ENCODE measurements at places on chromosomes 12 and 14.

- DNase-seq = no peak
These were observed 12.7 kb downstream of the BMAL2 start for GRCh38 chr12:27345376-27345775.

DNA sequence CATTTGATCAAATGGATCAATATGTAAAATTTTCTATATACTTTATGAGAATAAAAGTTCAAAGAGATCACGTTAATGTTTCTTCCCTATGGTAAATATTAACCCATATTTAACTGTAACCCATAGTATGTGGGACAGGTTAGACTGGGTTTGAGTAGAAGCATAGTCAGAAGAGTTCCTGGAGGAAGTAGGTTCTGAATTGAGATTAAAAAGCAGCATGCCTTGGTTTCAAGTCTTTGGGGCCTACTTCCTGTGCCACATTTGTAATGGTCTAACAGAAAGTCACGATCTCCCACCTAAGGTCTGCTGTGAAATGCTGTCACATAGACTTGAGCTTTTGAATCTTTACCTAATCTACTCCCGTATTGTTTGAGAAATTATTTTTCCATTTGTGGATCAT lies 63.8 kb downstream of the FIGNL2 start:
- no peak for DNase-seq

GRCh38 chr14:45799511-45799910 lies 546.5 kb upstream of the MIS18BP1 start:
- DNase-seq = no peak

DNA sequence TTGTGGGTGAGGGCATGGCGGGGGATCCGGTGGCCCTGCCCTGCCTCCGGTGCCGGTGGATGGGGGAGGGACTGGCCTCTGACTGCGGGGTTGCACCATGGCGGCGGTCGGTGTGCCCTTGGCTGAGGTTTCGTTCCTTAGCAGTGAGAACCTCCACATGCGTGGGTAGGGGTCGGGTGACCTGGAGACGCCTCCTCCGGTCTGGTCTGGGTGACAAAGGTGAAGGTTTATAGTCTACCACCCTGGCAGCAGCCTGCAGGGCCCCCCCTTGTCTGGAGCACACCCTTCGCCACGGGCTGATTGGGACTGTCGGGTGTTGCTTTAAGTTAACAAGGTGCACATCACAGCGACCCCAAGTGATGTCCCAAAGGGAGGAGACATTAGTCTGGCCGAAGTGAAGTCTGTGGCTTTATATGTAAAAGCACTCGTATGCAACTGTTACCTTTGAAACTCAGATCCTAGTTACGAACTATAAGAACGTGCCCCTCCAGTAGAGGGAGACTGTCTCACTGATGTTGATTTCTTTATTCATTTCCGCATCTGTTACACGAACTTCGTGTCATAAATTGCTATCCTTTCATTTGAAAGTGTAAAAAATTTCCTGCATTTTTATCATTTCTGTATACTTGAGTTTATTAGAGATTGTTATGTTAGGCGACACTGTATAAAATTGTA lies 74.4 kb downstream of the WDR20 start:
- no peak for DNase-seq

- no peak for DNase-seq
These were observed 20.2 kb upstream of the PPP1R13B start for GRCh38 chr14:103867523-103867953.

DNA sequence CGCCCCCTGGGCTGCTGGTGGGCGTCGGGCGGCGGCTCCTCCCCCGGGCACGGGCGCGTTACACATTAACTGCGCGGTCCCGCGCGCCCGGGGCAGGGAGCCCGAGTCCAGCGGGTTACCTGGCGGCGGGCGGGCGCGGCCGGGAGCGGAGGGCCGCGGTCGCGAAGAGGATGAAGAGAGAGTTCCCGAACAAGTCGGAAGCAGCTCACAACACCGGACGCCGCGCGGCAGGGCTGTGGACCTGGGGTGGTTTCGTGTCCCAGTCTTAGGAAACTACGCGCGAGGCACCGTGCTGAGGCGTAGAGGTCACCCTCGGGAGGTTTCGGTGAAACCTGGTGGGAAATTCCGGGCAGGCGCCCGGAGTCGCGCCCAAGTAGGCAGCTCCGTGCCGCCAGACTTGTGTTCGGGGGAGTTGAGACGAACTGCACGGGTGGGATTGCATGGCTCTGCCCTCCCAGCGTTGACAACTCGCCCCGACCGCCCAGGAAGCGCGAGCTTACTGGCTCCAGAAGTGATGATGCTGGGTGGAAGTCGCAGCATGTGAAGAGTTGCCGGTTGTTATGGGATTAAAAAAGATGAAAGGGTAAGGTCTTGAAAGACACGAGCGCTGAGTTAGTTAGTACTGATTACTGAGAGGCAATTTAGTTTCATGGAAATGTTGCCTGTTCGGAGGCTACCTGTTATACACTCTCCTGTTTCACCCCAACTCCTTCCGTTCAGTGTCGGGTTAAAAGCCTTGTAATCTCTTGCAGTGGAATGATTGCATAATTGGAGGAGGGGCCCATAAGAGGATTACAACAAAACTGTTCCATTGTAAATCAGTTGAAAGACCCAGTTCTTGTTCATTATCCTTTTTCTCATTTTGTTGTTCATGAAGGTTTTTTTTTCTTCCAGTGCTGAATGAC lies 879 bp downstream of the RAB3IP start:
- peak; percentile 38 for DNase-seq

DNA sequence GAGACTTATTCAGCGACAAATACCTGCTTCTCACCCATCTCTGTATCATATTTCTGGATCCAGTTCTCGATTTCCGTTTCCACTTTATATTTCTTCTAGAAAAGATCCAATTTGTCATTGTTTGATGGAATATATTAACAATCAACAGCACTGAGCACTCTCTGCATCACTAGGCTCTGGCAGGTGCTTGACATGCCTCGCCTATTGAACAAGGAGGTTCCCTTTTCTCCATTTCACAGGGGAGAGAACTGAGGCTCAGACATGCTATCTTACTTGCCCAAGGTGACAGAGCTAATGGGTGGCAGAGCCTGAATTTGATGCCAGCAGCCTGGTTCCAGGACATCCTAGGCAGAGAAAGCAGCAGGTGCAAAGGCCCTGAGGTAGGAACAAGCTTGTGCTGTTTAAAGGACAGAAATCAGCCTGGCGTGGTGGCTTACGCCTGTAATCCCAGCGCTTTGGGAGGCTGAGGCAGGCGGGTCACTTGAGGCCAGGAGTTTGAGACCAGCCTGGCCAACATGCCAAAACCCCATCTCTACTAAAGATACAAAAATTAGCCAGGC lies 12.1 kb downstream of the RITA1 start:
- DNase-seq = no peak

GRCh38 chr12:47396902-47397663 lies 308.7 kb downstream of the RPAP3 start:
- DNase-seq = no peak

- DNase-seq = peak; percentile 91
These were observed 12.9 kb downstream of the SPRYD3 start for GRCh38 chr12:53065975-53066931.

DNA sequence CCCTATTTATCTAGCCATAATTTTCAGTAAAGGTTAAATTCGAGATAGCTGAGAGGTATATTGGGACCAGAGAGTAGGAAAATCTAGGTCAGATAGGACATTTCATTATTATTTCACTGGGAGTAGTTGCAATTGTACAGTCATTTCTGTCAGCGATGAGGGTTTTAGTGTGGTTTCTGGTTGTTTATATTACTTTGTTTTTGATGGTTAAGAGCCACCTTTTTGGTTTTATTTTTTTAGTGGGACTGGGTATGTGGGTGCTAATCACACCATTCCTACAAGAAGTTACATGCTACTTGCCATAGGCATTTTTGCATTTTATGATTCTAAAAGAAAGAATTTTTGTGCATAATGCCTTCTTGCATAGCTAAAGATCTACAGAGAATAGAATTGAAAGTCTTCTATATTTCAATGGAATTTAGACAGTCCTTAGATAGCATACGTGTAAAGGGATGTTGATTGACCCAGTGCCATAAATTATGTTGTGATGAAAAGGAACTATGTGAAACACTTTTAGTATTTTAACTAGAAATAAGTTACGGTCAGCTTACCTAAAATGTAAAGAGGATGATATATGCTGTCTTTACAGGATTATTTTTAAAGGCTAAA lies 85.2 kb downstream of the KTN1 start:
- no peak for DNase-seq

- DNase-seq = no peak
These were observed 165.6 kb downstream of the ZFP36L1 start for GRCh38 chr14:68627050-68627867.

DNA sequence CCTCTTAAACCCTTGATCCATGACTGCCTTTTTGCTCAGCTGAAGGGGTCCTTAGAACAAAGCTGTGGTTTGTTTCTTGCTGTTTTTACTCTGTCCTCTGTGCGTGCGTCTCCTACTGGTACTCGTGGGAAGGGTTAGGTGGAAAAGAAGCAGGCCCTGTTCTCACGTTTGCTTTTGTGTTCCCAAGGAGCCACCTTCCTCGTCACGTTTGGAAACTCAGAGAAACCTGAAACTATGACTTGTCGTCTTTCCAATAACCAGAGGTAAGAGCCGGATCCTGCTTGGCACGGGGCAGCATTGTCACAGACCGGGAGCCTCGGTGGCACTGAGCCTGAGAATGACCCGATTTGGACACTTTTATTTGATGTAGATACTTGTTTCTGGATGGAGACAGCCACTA lies 13.1 kb downstream of the ZFYVE21 start:
- DNase-seq = no peak

DNA sequence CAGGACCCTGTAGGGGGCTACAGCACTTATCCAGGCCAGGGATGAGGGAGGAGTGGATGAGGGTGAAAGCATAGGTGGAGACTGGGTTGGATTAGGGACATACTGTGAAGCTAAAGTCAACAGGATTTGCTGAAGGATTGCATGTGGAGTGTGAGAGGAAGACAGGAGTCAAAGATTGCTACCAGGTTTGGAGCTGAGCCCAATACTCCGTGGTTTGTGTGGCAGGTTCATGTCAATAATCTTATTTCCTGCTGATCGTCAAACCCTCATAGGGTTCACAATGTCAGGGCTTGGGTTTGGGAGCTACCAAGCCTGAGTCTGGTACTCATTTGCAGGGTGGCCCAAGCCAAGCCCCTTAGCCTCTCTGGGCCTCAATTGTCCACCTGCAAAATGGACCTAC lies 77.1 kb upstream of the PLXNC1 start:
- no peak for DNase-seq

- DNase-seq = no peak
These were observed 80.6 kb downstream of the DDX51 start for GRCh38 chr12:132063491-132063890.

DNA sequence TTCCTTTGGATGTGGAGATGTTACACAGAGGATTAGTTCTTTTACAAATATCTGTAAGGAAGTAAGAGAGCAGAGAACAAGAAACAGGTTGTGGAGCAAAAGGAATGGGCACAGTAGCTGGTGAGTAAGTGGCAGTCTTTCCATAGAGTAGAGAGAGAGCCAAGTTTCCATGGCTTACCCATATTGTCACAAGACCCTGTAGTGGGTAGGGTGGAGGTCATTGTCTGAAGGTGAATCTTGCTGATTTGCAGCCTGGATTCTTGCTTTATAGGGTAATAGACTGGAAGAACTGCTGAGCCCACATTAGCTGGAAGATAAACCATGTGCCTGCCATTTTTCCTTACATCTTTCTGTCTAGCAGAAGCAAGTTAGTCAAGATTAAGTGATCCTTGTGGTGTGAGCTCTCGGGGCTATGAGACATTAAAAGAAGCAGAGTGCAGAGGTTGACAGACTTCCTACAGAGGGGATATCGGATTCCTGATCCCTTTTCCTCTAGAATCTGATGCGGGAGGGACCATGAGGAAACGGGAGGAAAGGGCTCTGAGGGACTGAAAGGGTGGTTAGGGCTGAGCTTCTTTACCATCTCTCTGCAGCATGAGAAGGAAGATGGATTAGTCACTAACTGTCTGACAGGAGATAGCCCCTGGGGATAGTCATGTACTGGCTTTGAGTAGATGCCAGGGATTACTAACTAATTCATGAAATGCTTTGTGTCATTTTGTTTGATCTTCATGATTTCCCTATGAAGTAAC lies 44.0 kb upstream of the LRTM2 start:
- peak; percentile 94 for DNase-seq

DNA sequence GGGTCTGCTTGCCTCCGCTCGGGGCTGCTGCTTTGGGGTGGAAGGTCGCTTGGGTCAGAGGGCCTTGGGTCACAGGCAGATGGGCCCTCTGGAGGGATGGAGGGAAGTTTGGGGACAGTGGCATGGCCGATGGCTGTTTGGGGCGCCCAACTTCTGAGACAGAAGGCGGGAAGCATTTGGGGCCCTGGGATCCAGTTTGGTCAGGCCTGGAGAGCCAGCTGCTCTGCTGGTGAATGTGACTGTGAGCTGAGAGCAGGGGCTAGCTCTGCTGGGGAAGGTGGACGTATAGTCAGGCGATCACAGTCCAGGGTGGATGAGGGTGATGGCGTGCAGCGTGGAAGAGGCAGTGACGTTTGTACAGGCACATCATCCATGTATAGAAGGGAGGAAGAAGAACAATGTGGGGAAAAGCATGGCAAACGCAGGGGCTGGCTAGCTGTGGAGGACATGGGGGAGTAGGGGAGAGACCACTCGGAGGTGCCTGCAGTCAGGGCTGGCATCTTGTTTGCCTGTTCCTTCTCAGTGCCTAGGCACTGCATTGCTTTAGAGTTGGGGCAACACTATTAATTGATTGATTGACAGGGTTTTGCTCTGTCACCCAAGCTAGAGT lies 57.5 kb downstream of the TSPAN9 start:
- DNase-seq = no peak

DNA sequence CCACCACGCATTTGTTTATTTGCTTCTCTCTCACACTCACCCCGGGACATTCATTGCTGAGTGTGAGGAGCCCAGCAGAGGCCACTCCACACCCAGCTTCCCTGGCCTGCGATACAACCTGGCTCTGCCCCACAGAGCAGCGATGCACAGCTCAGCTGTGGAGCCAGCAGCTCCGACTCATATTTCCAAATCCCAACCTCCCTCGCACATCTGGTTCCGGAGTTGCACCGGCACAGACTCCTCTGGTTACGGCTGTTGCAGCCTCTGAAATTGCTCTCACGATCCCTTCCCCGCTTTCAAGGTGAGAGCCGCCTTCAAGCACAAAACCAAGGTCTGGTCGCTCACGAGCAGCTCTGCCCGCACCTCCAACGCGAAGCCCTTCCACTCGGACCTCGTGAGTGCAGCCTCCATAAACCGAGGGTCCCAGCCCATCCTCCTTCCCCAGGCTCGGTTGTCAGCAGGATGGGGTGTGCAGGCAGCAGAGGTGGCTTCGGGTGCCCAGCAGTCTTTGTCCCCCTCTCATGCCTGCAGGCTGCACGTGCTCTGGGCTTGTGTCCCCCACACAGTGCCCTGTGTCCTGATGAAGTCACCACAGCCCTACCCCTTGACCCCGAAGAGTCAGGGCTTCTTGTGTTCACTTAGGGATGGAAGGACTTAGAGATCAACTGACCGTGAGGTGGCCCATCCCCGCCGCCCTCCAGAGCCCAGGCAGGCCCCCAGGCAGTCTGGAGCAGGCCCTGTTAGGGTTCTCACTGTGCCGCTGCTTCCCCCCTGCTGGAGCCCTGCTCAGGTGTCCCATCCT lies 184.3 kb downstream of the ADGRD1 start:
- no peak for DNase-seq

GRCh38 chr12:113808095-113808951 lies 157.8 kb downstream of the RBM19 start:
- DNase-seq = no peak

Data from HTR-8/SVneo (cell line).